ENCODE measurements at places on chromosomes 5 and 9.

GRCh38 chr5:172800088-172800551 lies 29.1 kb upstream of the DUSP1 start:
- DNase-seq = no peak

DNA sequence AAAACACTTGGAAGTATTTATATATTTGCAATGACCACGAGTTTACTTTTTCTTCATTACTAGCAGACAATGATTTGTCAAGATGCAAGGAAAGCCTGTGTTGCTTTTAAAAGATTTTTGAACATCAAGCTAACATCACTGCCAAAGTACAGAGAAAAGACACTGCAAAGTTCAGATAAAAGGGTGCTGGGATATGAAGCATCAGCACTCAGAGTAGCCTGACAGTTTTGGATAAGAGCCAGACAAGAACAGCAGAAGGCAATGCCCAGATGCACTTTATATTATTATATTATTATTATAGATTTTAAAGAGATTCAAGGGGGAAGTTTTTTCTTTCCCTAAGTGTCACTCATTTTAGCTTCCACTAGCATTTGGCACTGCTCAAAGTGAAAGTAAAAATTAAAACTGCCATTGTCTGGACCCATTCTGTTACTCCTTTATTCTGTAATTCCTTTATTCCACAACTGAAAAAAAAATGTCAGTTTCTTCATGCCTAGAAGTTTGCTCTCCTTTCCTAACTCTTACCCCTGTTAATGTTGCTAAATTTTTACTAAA lies 240.6 kb downstream of the EFNA5 start:
- no peak for DNase-seq

GRCh38 chr5:162664846-162665245 lies 597.3 kb downstream of the GABRG2 start:
- DNase-seq = no peak

DNA sequence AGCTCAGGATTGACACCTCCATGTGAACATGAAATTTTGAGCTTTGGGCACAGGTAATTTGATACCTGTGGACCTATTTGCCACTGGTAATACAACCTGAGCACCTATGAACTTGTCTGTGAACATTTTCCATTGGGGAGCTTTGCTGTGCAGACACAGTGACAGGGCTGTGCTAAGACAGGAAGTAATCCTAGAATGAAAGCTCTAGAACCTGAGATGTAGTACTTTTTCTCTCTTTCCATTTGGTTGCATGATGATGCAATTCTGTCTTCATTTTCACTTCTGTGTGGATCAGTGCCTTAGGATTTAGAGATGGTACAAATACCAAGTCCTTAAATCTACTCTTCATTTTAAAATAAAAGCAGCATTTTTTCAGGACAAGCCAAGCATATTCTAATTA lies 216.9 kb downstream of the NR3C1 start:
- no peak for DNase-seq

GRCh38 chr5:431001-431710 lies 11.8 kb upstream of the EXOC3 start:
- DNase-seq = peak; percentile 79

DNA sequence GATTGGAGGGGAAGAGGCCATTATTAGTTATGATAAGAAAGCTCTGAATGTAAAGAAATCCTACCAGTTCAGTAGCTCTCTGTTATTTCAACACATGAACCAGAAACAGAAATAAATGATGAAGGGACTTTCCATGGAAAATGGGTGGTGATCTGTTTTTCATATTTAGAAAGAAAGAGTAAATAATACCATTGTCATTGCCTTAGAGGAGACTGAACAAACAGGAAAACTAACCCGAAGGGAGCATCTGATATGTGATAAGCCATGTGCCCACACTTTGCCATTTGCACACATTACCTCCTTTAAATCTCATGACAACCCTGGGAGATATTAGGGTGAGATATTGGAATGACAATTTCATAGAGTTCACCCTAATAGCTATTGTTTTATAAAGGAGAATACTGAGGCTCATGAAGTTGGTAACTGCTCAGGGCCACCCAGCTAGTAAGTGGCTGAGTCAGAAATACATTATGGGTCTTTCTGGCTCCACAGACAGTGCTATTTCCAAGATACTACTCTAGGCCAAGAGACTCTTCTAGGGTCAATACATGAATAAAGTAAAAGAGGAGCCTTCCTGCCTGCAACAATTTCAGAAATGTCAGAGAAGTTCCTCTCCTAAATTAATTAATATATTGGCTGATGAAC lies 111.0 kb upstream of the SLIT3 start:
- no peak for DNase-seq

Data from activated CD8-positive, alpha-beta memory T cell treated with anti-CD3 and anti-CD28 coated beads for 24 hours (primary cell).